ENCODE measurements at places on chromosomes 3 and 15.

DNA sequence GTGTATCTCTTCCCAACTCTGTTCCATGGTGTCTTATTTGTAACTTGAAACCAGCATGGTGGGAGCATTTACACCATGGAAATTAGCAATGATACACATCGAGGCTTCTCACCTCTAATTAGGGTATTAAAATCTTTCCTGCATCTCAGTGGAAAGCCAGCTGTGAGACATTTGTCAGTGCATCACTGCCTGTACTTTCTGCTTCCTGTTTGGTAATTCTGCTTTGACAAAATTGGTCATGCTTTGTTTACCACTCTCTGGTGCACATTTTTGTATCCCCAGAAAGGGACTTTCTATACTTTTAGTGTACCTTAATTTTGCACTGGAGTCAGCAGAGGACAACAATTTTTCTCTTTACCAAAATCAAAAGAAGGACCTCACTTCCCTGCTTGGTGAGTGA lies 402.1 kb downstream of the PDCD6IP start:
- DNase-seq = no peak

DNA sequence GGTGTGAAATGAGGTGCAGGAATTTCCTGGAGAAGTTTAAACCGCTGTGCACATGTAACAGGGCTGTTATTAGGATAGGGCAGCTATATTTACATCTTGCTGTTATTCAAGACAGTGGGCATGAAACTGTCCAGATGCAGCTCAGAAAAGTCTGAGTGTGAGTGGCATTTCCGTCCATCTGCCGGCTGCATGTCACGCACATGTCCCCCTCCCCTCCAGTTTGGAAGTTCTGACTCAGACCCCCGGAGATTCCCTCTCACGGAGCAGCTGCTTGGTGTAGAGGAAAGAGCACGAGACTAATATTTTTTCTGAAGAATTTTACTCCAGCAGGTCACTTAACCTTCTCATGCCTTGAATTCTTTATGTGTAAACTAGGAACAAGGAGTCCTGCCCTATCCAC lies 69.8 kb downstream of the FEM1B start:
- DNase-seq = no peak

- no peak for DNase-seq
These were observed 601.0 kb downstream of the EDEM1 start for GRCh38 chr3:5788496-5788895.

- DNase-seq = no peak
These were observed 110.9 kb downstream of the ASB7 start for GRCh38 chr15:100713163-100713867.

- DNase-seq = no peak
These were observed 182.9 kb upstream of the TRIM42 start for GRCh38 chr3:140494970-140495369.

DNA sequence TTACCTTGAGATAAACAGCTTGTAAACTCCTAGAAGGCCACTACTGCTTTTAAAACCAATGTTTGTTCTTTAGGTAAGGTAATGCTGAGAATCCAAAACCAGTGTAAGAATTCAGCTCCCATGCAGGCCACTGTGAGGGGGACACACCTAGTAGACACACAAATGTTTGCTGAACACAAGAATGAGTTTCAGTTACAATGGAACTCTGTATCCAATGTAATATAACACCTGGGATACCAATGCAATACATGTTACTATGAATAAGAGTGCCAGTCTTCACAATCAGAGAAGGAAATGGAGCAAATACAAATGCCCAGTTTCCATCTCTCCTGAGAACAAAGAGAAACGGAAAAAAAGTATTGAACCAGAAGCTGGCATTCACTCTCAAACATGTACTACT lies 65.9 kb downstream of the IGF2BP2 start:
- DNase-seq = no peak

DNA sequence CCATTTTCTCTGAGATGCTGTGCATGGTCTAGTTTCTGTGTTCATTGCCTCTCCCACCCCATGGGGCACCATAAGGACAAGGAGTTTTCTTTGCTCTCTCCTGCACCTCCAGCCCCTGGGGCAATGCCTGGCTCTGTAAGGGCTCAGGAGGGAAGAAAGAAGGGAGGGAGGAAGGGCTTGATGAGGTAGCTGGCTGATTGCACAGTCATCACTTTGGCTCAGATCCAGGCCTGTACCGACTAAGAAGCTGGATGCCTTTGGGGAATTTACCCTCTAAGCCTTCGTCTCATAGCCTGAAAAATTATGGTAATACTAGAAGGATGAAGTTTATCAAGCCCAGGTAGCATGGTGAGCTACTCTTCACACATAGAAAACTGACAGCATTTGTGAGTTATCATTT lies 382.9 kb downstream of the GABRG3 start:
- DNase-seq = no peak
